ENCODE measurements at places on chromosomes 3 and 15.

GRCh38 chr3:4350789-4351163 lies 47.6 kb downstream of the SETMAR start:
- peak; percentile 47 for DNase-seq

DNA sequence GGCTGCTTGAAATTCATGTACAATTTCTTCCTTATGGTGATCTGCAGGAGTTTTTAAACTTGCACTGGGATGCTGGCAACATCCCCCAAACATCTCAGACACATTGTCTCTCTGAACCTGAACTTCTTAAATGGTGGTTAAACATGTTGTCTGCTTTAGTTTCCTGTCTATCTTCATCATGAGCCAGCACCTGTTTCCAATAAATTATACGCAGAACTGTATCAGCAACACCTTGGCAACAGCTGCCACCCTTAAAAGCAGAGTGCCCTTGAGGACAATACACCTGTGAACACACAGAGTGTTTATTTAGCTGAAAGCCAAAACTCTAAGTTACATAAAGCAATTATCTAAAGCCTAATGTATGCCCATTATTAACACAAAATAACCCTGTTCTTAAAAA lies 242.9 kb downstream of the WNT5A start:
- DNase-seq = no peak

- no peak for DNase-seq
Measured at GRCh38 chr3:73571238-73571794, 53.4 kb downstream of the PDZRN3 start.

DNA sequence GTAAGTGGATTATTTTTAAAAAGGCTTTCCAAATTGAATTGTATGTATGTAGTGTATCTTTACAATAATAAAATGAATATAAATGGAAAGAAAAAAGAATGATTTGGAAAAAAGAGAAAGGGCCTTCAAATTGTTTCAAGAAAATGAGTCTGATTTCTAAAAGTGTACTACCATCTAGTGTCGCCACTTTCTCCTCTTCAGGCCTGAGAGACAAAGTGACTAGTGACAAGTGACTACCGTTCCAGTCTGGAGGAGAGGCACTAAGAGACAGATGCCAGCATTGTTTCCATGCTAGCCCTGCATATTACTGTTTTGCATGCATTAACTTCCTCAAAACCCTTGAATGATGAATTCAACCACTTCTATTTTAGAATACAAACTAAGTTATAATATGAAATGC lies 39.3 kb downstream of the P3H2 start:
- no peak for DNase-seq

DNA sequence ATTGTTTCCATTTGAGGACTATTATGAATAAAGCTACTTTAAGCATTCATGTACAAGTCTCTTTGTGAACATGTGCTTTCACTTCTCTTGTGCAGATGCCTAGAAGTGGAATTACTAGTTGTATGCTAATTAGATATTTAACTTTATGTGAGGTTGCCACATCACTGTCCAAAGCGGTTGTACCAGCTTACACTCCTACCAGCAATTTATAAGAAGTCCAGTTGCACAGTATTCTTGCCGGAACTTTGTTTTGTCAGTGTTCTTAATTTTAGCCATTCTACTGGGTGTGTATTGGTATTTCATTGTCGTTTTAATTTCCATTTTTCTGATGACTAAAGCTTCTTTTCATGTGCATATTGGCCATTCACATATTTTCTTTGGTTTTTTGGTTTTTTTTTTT lies 29.1 kb downstream of the SEMA3G start:
- no peak for DNase-seq

DNA sequence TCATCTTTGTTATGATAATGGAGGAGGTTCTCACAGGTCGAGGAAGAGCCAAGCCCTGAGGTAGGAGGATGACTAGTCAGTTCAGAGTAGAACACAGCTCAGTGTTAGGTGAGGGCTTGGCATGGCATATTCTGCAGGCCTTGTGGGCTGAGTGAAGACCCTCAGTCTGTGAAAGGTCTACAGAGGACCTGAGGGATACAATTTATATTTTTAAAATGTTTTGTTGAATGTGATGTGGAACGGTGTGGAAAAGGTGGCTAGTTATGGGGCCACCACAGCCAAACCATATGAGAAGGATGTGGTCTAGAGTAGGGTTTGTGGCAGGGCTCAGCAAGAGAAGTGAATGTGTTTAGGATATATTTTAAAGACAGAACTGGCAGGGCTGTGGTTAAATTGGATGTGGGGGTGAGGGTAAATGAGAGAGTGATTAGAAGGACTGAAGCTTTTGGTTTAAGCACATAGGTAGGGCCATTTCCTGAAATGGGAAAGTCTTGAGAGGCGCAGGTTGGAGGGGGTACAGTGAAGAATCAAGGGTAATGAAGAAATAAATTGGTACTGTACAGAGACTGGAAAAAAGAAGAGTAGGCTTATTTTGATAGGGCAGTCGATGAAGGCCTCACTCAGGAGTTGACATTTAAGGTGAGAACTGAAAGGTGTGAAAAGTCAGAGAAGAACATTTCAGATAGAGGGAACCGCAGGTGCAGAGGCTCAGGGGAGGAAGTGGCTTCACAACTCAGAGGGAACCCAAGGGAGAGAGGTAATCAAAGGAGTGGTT lies 60.5 kb downstream of the SPTSSB start:
- no peak for DNase-seq

DNA sequence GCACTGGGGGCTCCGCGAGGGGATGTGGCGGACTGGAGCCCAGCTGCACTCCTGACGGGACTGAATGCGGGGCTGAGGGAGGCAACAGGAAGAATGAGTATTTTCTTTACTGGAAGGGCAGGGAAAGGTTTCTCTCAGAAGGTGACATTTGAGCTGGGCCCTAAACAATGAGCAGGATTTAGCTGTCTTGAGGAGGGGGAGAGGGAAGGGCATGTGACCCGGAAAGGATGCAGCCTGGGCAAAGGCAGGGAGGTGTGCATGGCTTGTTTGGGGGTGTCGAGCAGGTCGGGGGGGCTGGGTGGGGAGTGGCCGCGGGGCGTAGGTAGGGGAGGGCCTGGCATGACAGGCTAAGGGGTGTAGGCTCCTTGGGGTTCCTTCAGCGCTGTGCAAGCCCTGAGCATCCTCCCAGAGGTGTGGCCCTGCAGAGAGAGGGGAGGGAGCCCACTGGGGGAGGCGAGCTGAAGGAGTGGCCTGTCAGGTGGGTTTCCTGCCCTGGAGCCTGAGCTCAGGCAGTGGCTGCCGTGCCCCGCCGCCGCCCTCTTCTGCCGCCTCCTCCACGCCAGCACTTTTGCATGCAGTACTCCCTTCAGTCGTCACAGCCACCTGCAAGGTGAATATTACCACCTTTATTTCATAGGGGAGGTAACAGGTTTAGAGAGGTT lies 17.2 kb upstream of the ANKDD1A start:
- no peak for DNase-seq

- DNase-seq = no peak
Measured at GRCh38 chr15:39110336-39110735, 470.5 kb upstream of the THBS1 start.

DNA sequence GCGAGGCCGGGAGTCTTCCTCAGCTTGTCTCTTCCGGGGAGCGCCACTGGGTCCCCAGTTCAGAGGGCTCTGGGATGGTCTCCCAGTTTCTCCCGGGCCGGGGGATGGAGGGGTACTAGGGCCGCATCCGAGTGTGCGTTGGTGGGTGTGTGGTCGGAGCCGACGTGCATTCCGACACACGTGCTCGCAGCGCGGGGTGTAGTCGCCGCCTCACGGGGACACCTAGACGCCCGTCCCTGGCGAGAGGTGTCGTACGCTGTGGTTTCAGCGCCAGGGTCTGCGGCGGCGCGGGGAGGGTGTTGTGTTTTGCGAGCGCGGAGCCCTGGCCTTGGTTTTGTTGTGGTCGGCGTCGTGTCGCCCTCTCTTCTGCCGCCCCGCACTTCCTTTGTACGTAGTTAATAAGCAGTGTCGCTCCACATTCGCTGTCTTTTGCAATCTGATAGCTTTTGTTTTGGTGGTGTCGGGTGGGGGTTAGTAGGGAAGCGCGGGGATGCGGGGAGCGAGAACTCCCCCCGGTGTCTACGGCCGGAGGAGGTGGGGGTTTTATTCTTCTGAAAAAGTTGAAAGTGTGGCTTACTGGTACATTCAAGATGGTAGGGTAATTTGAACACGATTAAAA lies 2.2 kb downstream of the IGF1R start:
- no peak for DNase-seq

DNA sequence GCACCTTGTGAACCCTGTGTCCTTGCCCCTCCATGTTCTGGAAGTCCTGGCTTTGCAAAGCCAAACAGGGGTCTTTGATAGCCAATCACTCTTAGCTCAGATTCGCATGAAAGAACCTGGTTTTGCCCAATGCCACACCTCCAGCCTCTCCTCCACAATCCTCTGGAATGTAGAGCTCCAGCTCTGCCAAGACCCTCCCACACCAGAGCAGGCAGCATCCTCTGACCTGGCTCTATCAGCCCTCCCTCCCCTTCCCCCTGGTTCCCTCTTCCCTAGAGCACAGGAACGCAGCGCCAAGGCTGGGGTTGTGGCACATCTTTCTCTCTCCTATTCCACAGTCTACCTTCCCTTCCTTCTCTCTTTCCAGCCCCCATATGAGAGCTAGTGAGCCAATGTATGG lies 133.3 kb downstream of the RPLP1 start:
- no peak for DNase-seq

- no peak for DNase-seq
Measured at GRCh38 chr3:10363935-10364334, 43.0 kb upstream of the SEC13 start.

GRCh38 chr3:178517665-178518334 lies 18.4 kb upstream of the KCNMB2 start:
- DNase-seq = no peak

DNA sequence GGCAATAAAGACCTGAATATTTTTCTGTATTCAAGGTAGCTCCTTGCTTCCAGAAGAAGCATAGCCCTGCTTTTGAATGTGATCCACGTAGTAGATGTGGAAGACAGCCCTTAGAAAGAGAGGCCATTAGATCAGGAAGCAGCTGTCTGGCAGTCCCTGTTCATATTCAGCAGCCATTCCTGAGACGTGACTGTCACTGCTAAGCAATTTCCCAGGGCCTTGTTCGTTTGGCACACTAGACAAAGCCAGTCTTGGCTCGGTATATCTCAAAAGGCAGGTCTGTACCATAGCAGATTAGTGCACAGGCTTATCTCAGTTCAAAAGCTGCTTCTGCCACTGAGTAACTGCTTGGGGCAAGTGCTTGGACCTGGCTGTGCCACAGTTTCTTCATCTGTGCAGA lies 287.8 kb upstream of the MCTP2 start:
- DNase-seq = no peak

DNA sequence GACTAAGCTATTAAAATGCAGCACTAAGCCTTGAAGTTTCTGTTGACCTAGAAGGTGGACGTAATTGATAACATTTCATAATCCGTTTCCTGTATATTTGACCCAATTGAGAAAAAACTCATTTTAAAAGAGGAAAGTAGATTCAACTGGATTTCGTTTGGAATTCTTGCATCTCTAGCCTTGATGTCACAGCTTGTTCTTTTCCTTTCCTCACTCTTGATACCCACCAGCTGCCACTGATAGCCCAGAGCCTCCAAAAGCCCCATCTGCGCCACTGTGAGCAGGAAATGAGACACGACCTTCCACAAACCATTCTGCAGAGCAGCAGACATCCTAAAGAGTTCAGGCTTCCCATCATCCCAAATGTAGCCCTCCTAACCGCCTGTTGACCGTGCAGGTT lies 61.8 kb downstream of the FOXB1 start:
- no peak for DNase-seq

GRCh38 chr15:77554306-77555080 lies 78.2 kb downstream of the LINGO1 start:
- no peak for DNase-seq

GRCh38 chr3:19541284-19541683 lies 392.7 kb downstream of the EFHB start:
- no peak for DNase-seq

DNA sequence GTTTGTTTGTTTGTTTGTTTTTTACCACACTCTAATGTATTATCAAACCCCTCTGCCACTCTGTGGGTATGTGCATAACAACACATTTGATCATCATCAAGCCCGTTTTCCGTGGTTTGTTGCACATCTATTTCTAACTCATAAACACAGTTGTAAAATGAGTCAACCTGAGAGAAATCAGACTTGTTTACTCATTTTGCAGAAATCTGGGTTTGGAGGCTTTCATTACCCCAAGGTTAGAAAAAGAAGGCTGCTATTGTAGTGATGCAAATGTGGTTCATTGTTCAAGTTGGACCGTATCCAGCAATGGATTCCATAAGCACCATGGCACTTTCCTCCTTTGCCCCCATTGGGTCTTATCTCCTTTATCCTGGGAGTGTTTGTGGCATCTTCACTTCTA lies 353.2 kb upstream of the SOX2 start:
- no peak for DNase-seq

DNA sequence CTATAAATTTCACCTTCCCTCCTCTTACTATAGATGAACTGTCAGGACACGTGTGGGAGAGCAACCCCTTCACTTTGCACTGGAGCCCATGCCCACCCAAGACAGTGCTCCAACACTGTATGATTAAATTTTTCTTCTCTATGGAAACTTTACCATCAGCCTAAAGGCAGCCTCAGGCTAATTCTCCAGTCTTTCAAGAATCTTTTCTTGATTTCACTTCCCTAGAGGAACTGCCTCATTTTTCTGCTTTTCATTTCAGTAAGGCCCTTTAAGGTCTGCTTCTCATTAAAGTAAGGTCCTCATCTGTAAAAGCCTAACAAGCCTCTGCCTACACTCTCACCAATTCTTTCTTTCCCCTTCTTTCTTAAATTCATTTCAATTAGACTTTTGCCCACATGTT lies 137.3 kb downstream of the KCNMB2 start:
- DNase-seq = no peak

GRCh38 chr15:79466488-79466887 lies 34.4 kb downstream of the MINAR1 start:
- no peak for DNase-seq

DNA sequence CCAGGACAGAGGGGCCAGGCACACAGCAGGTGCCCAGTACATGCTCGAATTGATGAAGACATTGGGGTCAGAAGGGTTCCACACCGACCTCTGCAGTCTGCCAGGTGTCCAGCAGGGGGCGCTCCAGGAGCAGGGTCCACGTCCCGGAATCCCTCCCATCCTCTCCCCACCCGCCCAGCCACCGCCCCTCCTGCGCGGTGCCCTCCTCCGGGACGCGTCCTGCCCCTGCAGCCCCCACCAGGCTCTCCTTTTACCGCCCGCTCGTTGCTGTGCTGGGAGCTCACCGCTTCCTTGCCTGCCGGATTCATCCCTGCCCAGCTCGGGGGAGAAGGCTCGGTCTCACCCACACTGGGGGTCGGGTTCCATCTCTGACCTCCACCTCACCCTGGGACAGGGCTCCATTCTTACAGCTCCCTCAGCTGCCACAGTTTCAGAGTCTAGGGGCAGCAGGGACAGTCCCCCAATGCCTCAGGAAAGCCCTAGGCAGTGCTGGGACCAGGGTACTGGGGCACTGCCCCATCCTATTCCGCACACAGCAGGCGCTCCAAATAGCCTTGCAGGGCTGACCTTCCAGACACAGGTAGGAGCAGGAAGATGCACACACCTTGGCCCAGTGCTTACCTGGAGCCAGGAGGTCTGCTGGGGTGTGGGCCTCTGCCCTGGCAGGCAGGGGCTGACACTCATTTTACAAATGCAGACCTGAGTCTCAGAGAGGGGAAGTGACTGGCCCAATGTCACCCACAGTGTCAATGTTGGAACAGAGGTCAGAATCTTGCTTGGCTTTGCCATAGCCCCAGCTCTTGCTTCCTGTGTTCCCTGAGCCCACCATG lies 31.0 kb downstream of the GRIP2 start:
- DNase-seq = no peak

GRCh38 chr3:89586256-89586655 lies 478.8 kb downstream of the EPHA3 start:
- DNase-seq = no peak

- DNase-seq = no peak
Measured at GRCh38 chr3:170697908-170698307, 112.0 kb upstream of the SLC7A14 start.

- no peak for DNase-seq
Measured at GRCh38 chr3:83093222-83093572, 1331.8 kb upstream of the GBE1 start.
